ENCODE measurements at places on chromosomes 12 and 14.

DNA sequence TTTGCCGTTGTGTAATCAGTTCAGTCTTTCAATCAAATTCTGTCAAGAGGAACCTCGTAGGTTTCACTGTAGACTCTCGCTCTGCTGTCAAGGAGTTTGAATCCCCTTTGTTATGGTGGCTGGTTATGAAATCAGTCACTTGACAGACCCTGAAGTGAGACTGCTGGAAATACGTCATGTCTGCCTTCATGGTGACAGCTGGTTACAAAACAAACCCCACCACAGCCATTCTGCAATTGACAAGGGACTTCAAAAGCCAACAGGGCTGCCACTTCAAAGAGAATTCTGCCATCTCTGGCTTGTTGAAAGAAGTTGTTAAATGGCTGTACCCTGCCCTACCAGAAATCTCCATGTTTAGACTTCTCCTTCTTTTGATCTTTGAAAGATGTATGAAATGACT is 286.9 kb downstream of the ERC1 start:
- no peak for DNase-seq

GRCh38 chr12:121791671-121792551 is 1.6 kb downstream of the RHOF start:
- no peak for DNase-seq

DNA sequence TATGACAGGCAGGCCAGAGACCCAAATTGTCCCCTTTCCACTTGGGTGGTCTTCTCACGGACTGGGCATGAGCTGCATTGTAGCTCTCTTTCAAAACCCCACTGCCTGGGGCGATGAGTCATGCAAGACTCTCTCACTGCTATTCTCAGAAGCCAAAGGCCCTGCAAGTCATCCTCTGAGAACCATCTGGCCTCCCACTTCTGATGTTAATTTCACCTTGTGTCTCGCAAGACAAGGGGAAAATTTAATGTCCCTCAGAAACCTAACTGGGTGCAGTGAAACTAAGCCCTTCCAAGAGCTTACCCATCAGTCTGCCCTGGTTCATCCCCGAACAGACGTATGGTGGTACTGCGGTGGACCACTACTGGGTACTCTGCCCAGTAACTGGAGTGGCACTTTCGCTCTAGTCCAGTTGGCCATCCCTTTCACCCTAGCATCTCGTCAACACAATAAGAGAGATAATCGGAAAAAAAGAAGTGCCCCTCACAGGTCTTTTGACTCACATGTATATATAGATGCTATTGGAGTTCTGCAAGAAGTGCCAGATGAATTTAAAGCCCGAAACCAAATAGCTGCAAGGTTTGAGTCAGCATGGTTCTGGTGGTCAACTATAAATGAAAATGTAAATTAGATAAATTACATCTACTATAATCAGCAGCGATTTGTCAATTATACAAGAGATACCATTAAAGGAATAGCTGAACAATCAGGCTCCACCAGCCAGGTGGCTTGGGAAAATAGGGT is 31.3 kb upstream of the LALBA start:
- no peak for DNase-seq

DNA sequence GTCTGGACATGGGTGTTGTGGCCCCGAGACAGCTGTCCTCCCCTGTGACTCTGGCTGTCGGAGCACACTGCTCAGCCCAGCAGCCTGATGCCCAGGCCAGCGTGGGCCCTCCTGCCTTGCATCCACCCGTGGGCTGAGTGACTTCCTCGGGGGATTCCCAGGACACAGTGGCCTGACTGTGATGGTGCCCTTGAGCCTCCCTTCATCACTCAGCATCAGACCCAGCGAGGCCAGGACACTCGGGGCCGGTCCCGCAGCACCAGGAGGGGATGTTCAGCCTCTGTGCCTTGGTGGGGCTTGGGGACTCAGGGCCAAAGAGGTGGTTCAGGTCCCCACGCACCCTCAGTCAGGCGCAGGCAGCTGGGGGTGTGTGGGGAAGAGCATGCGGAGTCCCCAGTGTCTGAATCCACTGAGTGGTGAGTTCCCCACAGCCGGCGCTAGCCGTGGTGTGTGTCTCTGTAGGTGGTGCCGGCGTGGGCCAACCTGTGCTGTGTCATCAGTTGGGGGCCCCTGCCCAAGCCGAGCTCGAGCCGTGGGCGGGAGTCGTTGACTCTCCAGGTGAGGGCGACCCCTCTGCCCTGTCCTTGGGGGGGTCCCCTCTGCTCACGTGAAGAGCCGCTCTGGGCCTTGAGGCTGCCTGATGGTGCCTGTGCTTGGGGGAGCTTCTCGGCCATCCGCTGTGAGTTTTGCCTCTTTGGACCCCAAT is 185.8 kb downstream of the ADGRD1 start:
- no peak for DNase-seq

- no peak for DNase-seq
Observed at GRCh38 chr12:39617887-39618286, 1.7 kb downstream of the ABCD2 start.

DNA sequence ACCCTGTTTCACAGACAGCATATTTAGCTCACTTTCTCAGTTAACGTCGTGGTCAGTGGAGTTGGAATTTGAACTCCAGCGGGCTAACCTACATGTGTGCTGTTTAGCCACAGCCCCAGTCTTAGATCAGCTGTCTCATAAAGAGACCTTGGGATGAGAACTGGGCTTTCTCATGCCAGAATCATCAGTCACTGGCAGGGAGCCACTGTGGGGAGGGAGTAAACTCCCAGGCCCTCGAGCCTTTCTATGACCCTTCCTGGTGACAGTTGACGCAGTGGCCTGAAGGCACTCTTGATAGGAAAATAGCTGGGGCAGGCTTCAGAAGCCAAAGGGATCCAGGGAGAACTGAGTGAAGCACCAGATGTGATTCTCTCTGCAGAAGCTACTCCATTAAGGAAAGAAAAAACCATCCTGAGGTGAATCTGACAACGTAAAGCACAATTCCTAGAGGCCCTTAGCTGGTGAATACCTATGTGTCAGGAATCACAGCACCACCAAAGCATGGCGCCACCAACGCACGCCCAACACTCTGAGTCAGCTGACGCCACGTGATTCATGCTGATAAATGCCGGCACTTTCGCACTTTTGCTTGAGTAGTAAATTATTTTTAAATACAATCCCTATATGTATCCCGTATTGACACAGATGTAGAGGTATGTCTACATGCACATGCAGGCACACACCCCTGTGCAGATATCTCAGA is 279.6 kb upstream of the TMEM132C start:
- no peak for DNase-seq

DNA sequence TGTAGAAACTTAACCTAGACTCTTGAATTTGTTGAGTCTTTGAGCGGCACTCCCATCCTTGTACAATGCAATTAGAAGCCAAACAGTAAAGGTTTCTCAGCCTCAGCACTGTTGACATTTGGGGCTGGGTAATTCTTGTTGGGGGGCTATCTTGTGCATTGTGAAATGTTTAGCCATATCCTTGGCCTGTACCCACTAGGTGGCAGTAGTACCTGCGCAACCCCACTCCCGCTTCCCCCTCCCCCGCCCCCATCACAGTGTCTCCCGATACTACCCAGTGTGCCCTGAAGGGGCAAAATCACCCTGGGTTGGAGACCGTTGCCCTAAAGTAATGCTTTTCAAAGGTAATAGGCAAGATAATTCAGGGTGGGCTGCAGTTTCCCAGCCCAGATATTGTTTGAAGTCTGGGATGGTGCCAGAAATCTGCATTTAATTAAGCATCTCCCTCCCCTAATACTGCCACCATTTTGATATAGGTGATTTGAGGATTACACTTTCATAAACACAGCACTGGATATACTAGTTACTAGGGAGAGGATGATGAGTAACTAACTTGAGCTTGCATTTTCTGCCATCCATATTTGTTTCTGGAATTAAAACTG is 1.8 kb downstream of the COX6A1 start:
- no peak for DNase-seq

DNA sequence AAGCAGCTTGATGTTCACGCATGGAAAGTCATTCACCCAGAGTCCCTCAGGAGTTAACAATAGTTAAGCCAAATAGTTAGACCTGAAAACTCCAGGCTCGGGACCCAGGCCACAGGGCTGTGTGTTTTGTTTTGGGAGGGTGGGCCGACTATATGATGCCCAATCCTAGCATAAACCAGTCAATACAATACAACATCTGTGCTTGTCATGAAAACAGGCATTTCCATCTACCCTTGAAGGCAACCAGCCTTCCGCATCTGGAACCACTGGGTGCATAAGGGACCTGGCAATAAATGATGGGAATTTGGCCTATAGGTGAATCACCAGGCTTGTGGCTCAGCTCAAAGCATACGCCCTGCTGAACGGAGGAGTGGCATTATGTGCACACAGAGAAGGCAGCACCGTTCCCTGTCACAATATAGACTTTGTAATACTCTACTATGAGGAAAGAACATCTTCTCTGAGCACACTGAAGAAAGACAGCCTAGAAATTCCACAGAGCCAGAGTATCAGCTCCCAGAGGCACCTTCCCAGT is 91.0 kb upstream of the FOXN3 start:
- DNase-seq, result no peak

DNA sequence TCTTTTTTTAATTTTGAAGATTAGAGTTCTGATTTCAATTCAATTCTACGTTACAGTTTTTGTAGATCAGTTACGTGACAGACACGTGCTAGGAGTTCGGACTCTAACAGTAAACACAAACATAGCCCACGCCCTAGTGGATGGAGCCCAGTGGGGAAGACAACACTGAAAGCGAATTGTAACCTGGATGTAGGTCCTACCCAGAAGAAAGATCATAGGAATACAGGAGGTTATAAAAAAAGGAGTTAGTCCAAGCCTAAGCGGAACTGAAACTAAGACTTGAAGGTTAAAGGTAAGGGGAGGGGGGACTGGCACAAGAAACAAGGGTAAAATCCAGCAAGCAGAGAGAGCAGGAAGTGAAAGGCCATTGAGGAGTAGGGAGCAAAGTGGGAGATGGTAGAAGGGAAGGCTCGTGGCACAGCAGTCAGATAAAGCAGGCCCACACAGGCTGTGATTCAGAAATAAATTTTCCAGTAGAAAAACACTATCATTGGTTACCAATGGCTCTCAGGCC is 15.7 kb upstream of the CRY1 start:
- DNase-seq, result no peak

DNA sequence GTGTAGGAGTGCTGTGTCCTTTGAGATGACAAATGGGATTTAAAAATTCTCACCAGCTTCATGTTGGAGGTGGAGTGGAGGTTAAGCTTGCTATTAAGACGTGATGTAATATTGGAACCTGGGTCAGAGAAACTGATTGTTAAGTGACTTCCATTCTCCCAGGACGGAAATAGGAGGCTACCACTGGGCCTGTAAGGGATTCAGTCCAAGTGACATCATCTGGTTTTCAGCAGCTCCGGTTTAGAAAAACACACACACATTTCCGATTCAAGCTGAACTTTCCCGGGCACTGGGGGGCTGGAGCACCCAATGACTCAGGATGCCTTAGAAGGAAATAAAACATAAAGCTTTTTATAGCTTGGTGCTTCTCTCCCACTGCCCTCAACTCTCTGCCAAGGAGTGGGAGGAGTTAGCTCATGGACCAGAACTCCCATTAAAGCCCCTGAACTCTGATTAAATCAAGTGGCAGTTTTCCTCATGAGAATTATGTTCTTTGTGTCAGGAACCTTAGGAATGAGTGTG is 12.4 kb downstream of the CALM1 start:
- DNase-seq, result no peak

DNA sequence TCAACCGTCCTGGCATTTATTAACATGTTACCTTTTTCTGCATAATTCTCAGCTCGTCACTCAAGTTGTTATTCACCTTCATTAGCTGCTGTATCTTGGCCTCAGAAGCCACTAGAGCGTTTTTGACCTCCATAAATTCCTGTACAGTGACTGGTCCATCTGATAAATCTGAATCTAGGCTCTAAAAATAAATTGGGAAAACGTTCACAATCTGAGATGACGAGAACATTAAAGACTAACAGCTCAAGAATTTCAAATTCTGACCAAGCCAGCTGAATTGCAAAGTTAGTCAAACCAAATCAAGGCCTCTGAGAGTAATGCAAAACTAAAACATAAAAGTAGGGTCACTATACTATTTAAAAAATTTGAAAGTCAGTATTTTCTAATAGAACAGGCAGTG is 45.0 kb downstream of the GIT2 start:
- no peak for DNase-seq

DNA sequence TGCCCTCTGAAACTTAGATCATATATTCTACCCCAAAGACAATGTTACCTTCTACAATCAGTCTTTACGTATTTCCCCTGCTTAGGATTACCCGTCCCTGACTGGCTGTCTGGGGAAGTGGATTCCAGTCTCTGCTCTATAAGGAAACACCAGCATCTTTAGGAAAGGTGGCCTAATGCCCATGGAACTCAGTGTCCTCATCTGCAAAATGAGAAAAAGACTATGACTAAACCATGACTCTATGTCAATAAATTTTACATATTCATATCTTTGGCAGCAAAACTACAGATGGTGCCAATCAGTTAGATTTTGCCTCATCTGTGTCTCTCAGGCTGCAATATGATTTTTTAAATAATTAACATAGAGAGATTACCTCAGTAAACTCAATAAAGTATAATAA is 133.8 kb downstream of the ITPR2 start:
- DNase-seq, result no peak

DNA sequence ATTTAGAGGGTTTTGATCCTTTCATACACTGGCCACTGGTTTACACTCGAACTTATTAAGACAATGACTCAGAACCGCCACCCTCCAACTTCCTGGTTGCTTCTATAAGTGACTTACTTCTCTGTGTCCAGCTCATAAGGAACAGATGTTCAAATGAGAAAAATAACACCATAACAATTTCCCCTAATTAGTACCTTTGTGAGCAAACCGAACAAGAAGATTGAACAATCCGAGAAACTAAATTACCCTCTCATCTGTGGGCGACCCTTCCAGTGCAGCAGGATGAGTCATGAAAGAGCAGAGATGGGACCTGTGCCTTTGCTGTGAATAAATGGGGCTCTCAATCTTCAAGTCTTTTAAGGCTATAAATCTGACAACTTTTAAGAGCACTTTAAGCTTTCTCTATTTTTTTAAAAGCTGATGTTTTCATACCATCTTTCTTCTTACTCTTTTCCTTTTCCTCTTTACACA is 146.8 kb upstream of the RASSF8 start:
- DNase-seq, result no peak

GRCh38 chr12:47071241-47071852 is 8.1 kb upstream of the PCED1B start:
- no peak for DNase-seq

DNA sequence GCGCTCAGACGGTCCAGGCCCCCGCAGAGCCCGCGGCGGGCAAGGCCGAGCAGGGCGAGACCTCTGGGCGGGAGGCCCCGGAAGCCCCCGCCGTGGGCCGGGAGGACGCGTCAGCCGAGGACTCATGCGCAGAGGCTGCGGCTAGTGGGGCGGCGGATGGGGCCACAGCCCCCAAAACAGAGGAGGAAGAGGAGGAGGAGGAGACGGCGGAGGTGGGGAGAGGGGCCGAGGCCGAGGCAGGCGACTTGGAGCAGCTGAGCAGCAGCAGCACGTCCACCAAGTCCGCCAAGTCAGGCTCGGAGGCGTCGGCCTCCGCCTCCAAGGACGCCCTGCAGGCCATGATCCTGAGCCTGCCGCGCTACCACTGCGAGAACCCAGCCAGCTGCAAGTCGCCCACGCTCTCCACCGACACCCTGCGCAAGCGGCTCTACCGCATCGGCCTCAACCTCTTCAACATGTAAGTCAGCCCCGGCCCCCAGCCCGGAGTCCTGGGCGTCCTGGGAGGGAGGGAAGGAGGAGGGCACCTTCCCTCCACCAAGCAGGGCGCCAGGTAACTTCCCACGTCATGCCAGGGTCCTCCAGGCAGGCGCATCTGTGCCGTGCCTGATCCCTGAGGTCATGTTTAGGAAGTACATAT is 72.4 kb downstream of the IQSEC3 start:
- no peak for DNase-seq
